NCI-H524 (cell line): ENCODE measurements at places on chromosomes 6 and 20.

GRCh38 chr6:150183966-150184365 is 41.1 kb downstream of the PPP1R14C start:
- no peak for DNase-seq

GRCh38 chr6:110116258-110116657 is 63.2 kb downstream of the WASF1 start:
- DNase-seq: no peak

DNA sequence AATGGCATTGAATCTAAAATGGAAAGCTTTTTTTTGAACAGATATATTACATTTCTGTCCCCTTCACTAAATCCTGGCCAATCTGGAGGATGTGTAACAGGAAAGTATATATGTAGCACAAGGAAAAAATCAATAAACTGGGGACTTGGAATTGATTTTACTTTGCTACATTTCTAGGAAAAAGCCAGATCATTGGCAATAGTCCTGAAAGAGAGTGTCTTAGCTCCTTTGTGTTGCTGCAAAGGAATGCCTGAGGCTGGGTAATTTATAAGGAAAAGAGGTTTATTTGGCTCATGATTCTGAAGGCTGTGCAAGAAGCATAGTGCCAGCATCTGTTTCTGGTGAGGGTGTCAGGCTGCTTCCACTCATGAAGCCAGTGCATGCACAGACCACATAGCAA is 574.9 kb downstream of the HTR1B start:
- no peak for DNase-seq

GRCh38 chr6:25749837-25750236 is 4.7 kb upstream of the SLC17A4 start:
- no peak for DNase-seq

DNA sequence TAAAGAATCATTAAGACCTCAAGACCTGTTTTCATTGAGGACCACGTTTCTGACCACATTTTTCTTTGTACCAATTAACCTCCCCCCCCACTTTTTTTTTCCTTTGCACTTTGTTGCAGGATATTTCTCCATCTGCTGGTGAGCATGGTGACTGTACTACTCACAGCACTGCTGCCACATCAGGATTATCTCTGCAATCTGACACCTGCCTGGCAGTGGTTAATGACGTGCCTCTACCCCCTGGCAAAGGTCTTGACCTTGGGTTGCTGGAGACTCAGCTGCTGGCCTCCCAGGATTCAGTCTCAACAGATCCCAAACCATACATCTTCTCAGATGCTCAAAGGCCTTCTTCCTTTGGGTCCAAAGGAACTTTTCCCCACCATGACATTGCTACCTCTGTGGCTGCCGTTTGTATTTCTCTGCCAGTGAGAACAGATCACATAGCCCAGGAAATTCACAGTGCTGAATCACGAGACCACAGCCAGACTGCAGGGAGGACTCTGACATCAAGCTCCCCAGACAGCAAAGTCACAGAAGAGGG is 46.6 kb upstream of the EDN3 start:
- peak; percentile 35 for DNase-seq

- no peak for DNase-seq
These were observed 97.1 kb upstream of the EPHA7 start for GRCh38 chr6:93516441-93516840.

DNA sequence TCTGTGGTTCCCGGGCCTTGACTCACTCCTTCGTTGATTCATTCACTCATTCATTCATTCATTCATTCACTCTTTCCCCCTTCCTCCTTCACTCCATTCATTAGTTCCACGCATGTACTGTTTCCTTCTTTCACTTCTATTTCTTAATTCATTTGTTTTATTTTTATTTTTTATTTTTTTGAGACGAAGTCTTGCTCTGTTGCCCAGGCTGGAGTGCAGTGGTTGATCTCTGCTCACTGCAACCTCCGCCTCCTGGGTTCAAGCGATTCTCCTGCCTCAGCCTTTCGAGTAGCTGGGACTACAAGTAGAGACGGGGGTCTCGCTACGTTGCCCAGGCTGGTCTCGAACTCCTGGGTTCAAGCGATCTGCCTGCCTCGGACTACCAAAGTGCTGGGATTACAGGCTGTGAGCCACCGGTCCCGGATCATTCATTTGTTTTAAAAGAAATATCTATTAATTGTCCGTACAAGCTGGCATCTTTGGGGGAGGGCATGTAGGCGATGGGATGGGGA is 427 bp upstream of the NFKBIE start:
- no peak for DNase-seq

- DNase-seq: no peak
These were observed 92.1 kb upstream of the GCM1 start for GRCh38 chr6:53240761-53241160.

GRCh38 chr6:25278261-25278913 is 787 bp upstream of the CARMIL1 start:
- no peak for DNase-seq

DNA sequence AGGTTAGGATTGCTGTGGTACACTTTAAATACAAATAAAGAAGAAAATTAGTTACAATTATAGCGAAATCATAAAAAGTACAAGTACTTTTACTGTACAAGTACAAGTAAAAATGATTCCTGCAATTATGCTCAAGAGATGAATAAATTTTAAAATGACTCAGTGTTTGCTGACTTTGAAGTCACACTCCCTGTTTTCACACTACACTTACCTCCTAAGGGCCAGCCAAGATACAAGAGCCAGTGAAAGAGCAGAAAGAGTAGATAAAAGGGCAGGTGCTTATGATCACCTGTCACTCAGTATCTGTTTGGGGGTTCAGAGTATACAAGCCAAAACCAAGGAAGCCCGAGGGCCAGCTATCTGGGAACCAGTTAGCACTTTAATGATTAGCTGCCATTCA is 41.0 kb upstream of the COL21A1 start:
- DNase-seq: no peak

GRCh38 chr6:139547122-139547776 is 172.8 kb upstream of the CITED2 start:
- no peak for DNase-seq

DNA sequence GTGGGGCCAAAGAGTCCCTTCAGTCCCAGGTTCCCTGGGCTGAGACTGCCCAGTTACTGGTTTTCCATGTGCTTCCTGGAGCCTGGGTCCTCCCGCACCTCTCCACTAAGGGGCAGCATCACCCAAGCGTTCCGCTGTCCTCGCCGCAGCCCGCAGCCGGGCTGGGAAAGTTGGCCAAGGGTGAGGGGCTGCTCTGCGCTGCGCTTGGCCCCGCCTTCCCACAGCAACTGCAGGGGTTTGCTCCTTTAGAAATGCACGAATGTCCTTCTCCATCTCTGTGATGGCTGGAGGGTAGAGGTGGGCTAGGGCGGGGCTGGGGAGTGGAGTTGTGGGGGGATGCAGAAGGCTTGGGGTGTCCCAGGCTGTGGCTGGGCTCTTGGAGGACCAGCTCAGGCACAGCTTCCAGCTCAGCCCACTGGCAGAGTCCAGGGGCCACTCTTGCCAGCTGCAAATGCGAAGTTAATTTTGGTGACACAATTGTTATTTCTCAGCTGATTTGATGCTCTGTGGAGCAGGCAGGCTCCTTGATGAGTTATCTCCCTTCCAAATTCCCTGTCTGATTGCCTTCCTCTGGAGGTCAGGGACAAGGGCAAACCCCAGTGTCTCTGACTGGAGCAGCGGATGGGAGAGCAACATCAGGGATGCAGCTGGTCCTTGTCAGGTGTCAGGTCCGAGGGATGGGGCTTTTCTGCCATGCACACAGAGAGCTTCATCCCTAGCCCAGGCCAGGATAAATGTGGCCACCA is 63.2 kb downstream of the NOL4L start:
- DNase-seq: peak; percentile 40

DNA sequence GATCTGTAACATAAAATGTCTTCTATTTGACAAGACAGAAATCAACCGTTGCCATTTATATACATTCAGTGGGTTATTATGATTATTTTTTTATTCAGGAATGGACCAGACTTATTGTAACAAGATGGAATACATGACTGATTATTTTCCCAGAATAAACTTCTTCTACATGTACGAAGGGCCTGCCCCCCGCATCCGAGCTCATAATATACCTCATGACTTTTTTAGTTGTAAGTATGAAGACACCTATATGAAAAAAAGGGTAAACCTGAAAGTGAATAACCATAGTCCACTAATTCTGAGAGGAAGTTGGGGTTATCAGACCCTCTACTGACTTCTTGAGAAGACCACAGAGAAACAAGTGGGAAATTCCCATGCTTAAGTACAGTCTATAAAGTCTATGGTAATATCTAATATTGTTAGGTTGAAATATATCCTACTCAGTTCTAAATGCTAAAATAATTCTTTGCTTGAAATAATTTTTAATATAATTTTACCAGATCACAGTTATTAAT is 15.9 kb downstream of the OR2A4 start:
- no peak for DNase-seq

- DNase-seq: no peak
These were observed 551.3 kb upstream of the EPHA7 start for GRCh38 chr6:93970684-93971083.
